Femur (tissue), 1 donor: ENCODE measurements at places on chromosomes 12 and 14.

- no peak for DNase-seq
These were observed 8.3 kb downstream of the CDK2AP1 start for GRCh38 chr12:123263196-123263817.

DNA sequence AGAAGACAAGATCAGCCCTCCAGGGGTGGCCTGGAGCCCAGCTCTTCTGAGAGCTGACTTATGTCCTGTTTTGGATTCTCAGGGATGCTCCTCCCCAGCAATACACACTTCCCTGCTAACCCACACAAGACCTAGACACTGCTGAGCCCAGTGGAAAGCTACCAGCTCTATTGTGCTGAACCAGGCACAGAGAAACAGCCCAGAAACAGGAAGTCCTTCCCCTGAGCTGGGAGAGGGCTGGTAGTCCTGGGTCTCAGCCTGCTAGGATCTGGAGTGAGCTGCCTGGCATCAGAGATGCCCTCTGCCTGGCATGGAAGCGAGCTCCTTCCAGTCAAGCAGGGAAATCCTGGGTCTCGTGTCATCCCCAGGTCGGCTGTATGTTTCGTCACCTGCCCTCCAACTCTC, 1.2 kb upstream of the LAG3 start:
- peak; percentile 50 for DNase-seq

- DNase-seq, result no peak
These were observed 24.8 kb upstream of the PLEKHG6 start for GRCh38 chr12:6285532-6286306.

- DNase-seq, result no peak
These were observed 289.5 kb upstream of the FAR2 start for GRCh38 chr12:28859551-28859950.

DNA sequence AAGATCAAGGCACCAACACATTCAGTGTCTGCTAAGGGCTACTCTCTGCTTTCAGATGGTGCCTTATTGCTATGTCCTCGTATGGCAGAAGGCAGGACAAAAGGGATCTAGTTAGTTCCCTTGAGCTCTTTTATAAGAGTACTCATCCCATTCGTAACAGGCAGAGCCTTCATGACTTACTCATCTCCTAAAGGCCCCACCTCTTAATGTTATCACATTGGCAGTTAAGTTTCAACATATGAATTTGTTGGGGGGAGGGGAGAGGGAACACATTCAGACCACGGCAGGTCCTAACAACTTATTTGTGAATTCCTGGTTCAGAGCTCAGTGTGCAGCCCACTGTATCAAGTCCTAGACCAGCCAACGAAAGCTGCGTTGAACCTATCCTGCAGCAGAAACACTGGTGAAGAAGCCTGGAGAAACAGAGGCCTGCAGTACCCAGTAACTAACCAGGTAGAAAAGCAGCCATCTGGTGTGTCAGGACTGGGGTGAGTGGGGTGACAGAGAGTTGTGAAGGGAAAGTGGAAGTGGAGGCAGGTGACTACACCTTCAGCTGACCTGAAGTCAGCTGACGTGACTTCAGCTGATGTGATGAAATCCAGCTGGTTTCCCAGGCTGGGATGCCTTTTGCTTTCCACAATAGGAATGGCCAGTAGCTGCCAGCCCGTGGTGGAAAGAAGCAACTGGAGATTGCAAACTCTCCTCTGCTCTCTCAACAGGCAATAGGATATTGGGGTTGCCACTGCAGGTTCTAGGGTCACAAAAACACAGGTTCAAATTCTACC, 101.6 kb upstream of the PLXNC1 start:
- DNase-seq, result no peak

GRCh38 chr14:30620178-30620577, 1.9 kb upstream of the SCFD1 start:
- DNase-seq, result no peak

DNA sequence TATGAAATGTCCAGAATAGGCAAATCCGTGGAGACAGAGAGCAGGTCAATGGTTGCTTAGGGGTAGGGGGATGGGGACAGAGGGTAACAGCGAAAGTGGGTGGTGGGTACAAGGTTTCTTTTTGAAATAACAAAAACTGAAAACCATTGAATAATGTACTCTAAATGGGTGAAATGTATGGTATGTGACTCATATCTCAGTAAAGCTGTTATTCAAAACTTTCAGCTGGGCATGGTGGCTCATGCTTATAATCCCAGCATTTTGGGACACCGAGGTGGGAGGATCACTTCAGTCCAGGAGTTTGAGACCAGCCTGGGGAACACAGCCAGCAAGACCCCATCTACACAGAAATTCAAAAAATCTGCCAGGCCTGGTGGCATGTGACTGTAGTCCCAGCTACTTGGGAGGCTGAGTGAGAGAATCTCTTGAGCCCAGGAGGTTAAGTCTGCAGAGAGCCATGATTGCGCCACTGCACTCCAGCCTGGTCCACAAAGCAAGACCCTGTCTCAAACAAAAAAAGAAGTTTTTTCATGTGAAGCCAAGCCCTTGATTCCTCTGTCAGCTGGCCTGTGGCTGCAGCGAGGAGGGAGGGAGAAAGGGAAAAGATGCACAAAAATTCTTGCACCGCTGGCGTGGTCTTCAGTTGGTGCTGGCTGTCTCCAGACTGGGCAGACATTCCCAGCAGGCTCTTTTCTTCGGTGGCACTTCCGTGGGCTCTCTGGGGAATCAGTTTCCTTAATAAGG, 248.2 kb downstream of the SLC41A2 start:
- no peak for DNase-seq

DNA sequence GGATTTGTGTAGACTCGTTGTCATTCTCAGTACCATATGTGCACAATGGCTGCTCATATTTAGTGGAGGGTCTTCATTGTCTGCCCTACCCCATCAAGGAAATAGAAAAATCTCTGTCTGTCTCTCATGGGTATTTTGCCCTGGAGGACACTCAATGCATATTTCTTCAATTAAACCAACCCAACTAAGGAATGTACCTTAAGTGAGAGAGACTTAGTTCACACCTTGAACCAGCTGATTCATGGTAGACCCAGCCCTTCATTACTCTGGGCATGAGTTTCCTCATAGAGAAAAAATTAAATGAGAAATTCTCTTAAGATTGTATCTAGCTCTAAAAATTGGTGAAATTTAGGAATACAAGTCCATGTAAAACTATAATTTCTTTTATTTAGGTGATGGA, 107.1 kb upstream of the PLEKHG7 start:
- DNase-seq, result no peak

DNA sequence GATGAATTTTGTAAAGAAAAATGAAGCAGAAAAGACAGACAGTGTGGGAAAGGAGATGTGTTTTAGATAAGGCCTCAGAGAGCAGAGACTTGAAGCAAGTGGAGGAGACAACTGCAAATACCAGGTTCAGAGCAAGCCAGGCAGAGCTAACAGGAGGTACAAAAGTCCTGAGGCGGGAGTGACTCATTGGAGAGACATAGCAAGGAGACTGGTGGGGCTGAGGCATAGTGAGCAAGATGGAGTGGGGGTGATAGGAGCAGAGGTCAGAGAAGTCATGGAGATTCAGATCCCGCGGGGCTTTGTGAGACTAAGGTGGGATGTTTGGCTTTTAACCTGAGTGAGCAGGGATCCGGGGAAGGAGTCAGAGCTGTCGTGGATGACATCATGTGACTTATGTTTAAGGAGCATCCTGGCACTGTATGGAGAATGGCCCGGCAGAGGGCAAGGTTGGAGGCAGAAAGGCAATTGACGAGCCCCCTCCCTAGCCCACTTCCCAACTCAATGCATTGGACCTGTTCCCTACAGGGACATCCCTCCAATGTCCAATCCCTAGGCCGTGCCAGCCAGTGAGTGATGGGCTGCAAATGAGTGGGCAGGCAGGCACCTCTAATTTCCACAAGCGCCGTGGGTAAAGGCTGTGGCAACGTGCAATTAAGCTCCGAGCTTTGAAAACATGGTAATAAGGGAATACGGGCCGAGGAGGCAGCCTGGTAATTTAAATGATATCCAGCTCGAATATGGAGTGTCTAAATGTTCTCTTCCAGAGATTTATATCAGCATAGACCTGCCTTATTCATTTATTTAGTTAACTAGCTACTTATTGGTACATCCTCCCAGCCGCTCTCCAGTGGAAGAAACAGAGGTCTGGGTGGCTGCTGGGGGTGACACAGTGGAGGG, 206.8 kb upstream of the LHX5 start:
- no peak for DNase-seq

DNA sequence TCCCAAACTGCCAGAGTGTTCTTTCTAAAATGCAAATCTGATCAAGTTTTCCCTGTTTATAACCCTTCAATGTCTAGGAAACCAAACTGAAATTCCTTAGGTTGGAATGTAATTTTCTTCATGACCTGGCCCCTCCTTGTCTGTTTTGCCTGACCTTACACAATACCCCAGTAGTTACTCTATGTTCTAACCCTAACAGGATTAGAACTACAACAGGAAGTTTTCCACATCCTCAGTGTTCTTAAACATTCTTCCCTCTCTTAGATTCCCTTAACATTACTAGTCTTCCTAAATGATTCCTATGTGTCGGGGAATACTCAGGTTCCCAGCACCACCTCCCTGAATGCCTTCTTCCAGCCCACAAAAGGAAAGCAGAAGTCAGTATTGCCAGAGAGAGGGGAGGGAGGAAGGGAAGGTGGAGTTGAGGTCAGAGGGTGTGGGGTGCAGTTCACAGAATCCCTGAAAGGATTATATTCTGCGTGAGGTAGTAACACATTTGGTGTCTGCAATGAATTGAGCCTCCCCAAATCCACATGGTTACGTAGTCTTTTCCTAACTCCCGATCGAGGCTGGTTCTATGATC, 72.6 kb downstream of the BBS10 start:
- no peak for DNase-seq

DNA sequence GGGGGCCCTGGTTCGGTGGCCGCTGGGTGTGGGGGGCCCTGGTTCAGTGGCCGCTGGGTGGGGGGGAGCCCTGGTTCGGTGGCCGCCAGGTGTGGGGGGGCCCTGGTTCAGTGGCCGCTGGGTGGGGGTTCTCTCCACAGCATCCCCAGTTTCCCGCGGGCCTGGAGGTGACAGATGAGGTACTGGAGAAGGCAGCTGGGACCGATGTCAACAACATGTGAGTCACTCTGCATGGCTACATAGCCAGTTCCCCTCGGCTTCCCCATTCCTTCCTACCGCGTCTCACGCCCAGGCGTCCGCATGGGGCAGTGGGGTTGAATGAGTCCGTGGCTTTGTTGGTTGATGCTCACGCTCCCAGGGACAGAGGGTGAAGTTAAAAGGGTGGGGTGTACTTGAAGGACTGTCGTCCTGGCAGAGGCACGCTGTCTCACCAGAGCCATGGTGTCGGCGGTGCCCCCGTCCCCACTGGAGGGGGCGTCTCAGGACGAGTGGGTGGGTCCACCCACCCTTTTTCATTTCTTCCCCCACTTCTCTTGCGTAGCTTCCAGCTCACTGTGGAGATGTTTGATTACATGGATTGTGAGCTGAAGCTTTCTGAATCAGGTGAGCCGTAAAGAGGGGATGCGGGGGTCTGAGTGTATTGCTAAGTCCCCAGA, 15.6 kb downstream of the HIP1R start:
- no peak for DNase-seq

GRCh38 chr12:4610481-4610880, 38.4 kb downstream of the AKAP3 start:
- DNase-seq, result no peak

DNA sequence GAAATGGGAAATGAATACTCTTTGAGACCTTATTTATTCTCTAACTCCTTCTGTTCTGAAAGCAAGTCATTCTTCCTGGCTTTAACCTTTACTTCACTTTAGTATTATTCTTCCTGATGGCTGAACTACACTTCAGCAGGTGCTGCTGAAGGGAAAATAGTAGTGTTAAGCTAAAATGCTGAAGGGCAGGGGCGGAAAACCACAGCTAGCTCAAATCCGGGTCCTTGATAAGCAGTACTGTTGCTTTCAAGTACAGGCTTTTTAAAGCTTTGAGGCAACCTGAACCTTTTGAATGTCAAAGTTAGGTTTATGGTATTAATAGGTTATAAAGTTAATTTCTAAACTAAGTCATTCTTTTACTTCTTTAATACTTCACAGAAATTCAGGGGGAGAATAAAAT, 10.7 kb downstream of the CCDC196 start:
- DNase-seq, result no peak
